NCI-H1417 (cell line): ENCODE measurements at places on chromosomes 6 and 20.

GRCh38 chr6:91672201-91672600 is 1085.3 kb upstream of the MAP3K7 start:
- DNase-seq: no peak

GRCh38 chr6:110285306-110286060 is 72.7 kb downstream of the METTL24 start:
- no peak for DNase-seq

GRCh38 chr6:29792123-29793035 is 35.2 kb upstream of the HLA-G start:
- DNase-seq: no peak

- no peak for DNase-seq
These were observed 98.6 kb upstream of the RIN2 start for GRCh38 chr20:19659448-19659847.

GRCh38 chr6:169558774-169559441 is 142.9 kb downstream of the WDR27 start:
- no peak for DNase-seq

- peak; percentile 11 for DNase-seq
These were observed 24.0 kb upstream of the LRRC1 start for GRCh38 chr6:53770780-53771249.

DNA sequence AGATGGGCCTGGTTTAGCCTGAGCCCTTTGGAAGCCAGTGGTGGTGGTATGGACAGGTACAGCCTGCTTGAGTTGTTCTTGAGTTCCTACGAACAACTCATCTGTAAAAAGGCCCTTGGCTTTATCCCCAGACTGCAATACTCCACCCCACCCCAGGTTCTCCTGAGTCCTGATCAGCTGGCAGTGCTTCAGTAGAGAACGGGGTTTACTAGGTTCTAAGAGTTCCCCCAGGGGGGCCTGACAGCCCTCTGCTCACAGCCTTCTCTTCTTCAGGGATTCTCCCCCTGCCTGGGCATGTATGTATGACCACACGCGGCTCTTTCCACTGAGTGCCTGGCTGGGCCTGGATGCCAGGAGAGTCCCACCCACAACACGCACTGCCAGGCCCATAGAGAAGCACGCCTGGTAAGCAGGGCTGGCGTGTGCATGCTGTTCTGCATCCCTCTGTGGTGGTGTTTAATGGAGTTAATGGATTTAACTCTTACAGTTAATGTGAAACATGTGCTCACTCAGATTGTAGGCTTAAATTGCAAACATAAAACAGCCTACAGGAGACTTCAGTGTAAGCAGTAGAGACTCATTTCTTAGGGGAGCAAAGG is 44.3 kb upstream of the SLC4A11 start:
- no peak for DNase-seq

GRCh38 chr6:41706876-41707564 is 28.4 kb downstream of the TFEB start:
- DNase-seq: no peak

DNA sequence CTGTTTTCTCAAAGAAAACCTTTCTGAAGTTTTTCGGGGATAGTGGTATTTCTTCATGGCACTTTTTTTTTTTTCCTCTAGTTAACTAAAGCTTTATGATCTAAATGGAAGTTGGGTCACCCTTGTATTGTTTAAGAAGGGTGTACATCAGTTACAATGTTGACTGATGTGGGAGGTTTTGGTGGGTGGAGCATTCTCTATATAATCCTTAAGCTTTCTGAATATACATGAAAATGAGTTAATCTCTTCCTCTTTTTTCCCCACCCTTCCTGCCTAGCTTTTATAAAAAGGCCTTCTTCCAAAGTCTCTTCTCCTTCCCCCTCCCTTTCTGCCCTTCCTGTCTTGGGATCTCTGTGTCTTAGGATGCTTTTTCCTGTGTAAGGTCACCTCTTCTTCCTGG is 47.2 kb downstream of the DHX35 start:
- no peak for DNase-seq

DNA sequence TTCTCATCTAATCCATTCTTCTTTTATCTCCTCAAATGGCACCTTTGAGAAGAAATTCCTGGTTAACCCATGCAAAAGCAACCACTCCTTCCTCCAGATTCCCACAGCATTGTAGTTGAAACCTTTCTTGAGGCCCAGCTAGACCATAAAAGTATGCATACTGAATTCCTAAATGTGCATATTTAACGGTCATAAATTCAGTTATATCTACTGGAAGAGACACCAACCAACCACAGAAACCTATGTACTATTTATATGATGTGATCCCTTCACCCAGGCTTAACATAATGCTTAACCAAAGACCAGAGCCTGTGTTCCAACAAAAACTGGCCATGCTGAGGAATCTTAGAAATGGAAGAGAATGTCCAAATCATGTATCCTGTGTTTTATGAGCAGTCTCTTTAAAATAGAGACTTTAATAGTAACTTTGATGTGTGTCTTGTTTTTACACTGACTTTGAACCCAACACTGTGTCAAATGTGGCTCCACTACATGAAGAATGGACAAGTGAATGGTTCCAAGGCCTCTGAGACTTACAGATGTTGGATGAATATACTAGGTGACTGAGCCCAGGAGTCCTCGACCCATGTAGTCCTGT is 11.4 kb upstream of the TAF8 start:
- DNase-seq: no peak

- DNase-seq: no peak
These were observed 21.9 kb upstream of the PNRC1 start for GRCh38 chr6:89058627-89059026.

- DNase-seq: peak; percentile 29
These were observed 293.9 kb downstream of the KIF16B start for GRCh38 chr20:16279320-16279719.

GRCh38 chr6:31715022-31715958 is at the start of gene LY6G6D:
Gene LY6G6D, plus strand, starts transcription at chr6:31715348. Its CDS starts 8 bp downstream, at chr6:31715356.
- no peak for DNase-seq

GRCh38 chr6:77072694-77073409 is 390.4 kb downstream of the HTR1B start:
- DNase-seq: no peak

DNA sequence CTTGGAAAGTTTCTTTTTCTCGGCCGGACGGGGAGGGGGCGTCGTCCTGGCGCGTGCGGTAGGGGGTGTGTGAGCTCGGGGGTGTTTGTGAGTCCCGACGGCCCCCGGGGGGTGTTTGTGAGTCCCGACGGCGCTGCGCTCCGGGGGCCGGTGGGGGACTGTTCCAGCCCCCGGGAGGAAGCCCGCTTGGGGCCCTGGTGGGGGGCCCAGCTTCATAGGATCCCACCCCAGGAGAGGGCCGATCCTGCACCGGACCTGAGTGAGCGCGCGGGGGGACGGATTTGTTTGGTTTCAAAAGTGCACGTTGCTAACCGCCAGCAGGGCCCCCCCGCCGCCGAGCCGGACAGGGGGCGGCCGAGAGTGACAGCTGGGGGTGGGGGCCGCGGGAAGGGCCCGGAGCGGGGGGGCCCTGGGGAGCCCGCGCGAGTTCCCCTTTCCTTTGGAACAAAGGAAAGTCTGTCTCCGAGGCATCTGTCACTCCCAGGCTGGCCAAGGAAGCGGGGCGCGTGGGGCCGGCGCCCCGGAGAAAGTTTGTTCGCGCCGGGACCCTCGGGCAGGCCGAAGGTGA is 485 bp downstream of the TGIF2 start:
- DNase-seq: no peak

DNA sequence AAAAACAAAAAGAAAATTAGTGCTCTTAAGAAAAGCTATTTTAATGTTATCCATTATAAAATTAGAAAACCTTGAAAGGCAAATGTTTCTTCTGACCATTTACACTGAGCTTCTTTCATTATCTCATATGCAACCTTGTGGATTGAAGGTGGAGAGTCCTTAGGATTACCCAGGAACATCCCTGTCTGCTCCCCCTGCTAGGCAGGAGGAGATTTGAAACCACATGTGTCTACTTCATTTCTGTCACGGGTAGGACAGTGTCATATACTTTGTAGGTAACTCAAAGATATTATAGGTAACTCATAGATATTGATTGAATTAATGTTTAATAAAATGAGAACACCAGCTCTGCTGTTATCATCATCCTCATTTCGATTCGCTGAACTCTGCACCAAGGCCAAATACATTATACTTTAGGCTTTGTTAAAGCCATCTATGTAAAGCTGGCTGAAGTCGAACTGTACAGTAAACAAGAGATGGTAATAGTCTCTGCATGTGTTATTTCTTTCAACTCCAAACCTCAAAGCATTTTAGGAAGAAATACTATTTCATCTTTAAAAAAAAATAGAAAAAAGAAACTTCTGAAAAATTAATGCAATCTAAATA is 49.5 kb downstream of the HDAC2 start:
- DNase-seq: no peak
